ENCODE measurements at places on chromosomes 6 and 20.

- DNase-seq = no peak
Observed at GRCh38 chr6:4381381-4381780, 246.0 kb upstream of the ECI2 start.

DNA sequence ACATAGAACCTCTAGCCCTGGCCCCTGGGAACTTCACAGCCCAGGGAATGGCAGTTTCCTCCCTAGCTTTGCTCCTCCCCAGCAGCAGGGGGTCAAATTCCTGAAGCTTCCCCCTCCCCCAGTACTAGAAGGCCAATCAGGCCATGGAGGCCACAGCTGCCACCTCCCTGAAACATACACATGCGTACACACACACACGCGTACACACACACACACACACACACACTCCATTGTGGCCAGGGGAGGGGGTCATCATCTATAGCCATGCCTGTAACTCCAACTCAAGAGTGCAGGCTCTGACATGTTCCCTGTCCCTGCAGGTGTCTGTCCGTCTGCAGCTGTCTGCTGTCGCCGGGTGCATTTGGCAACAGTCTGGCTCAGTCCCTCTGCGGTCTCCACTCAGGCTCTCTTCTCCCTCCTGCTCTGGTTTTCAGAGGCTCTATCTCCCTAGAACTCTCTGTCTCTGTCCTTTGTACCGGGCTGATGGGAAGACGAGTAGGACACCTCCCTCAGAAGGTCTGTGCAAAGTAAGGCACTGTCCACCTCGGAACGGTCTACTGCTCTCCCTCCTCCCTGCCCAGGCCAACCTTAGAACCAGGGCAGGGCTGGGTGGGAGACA, 1.4 kb downstream of the LRFN2 start:
- no peak for DNase-seq

- DNase-seq = no peak
Observed at GRCh38 chr6:26472549-26473290, 15.0 kb downstream of the BTN2A1 start.

DNA sequence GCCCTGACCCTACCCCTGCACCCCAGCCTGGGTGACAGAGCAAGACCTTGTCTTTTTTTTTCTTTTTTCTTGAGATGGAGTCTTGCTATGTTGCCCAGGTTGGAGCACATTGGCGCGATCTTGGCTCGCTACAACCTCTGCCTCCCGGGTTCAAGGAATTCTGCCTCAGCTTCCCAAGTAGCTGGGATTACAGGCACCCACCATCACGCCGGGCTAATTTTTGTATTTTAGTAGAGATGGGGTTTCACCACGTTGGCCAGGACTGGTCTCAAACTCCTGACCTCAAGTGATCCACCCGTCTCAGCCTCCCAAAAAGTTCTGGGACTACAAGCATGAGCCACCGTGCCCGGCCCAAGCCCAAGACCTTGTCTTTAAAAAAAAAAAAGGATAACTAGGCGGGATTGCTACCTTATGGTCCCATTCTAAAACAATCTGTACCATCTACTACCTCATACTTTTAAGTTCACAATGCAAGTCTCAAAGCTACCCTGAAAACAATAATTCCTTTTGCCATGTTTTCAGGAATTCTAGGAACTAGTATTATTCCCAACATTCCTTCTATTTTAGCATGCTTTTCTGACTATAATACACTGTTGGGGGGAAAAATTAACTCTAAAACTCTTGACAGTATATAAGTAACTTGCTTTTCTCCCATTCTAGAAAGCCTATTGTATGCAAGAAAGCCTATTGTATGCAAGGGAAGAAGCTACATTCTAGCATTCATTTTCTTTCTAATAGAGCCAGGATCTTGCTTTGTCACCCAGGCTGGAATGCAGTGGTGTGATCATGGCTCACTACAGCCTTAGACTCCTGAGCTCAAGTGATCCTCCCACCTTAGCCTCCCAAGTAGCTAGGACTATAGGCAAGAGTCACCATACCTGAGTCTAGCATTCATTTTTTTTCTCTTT, 6.6 kb downstream of the TUBB start:
- no peak for DNase-seq

DNA sequence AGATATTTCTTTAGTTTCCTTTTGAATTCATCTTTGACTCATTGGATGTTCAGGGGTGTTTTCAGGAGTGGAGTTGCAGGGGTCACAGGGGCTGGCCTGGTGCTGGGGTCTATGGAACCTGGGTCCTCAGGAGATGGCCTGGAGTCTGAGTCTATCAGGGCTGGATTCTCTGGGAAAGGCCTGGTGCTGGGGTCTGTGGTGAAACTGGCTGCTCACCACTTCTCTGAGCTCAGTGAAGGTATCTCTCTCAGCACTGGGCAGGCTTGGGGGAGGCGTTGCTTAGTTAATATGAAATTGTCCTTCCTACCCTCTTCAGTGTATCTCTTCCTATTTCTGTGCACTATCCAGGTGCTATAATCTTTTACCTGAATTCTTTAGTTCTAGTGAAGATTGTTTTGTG, 83.1 kb upstream of the SLC24A3 start:
- no peak for DNase-seq

DNA sequence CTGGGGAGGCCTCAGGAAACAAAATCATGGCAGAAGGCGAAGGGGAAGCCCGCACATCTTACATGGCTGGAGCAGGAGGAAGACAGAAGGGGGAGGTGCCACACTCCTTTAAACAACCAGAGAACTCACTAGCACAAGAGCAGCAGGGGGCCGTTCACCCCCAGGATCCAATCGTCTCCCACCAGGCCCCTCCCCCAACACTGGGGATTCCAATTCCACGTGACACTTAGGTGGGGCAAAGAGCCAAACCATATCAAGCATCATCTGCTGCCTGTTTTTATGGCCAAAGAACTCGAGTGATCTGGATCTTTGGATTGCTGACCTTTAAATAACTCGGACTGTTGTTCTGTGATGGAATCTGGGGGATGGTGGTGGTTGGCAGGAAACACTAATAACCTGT, 28.0 kb downstream of the PNLDC1 start:
- DNase-seq = no peak

- DNase-seq = no peak
Observed at GRCh38 chr20:45583502-45583901, 4.4 kb upstream of the WFDC8 start.

- no peak for DNase-seq
Observed at GRCh38 chr6:24080711-24081110, 45.3 kb upstream of the NRSN1 start.

GRCh38 chr20:53760025-53760441, 166.4 kb upstream of the ZNF217 start:
- DNase-seq = no peak

GRCh38 chr6:112037783-112038216, 16.1 kb upstream of the CCN6 start:
- no peak for DNase-seq

GRCh38 chr20:24754691-24755090, 194.4 kb upstream of the CST7 start:
- DNase-seq = no peak

- DNase-seq = no peak
Observed at GRCh38 chr6:13384966-13385365, 56.6 kb upstream of the TBC1D7 start.

DNA sequence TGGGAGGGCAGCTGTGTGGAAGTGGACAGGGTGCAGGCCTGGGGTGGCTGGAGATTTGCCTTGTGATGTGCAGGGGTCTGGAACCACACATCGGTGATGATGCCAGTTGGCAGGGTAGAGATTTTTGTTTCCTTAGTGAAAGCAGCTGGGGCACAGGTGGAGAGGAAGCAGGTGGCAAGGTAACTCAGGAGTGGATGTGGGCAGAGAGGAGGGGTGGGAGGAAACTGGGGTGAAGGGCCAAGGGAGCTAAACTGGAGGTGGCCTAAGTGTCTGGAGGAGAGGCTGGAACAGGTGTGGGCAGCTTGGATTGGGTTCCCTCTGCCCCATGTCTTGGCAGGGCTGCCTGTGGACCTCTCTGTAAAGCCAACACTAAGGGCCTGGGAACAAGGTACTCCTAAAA, 4.7 kb upstream of the SCUBE3 start:
- no peak for DNase-seq

GRCh38 chr6:34568341-34569201, 12.4 kb upstream of the SPDEF start:
- no peak for DNase-seq

DNA sequence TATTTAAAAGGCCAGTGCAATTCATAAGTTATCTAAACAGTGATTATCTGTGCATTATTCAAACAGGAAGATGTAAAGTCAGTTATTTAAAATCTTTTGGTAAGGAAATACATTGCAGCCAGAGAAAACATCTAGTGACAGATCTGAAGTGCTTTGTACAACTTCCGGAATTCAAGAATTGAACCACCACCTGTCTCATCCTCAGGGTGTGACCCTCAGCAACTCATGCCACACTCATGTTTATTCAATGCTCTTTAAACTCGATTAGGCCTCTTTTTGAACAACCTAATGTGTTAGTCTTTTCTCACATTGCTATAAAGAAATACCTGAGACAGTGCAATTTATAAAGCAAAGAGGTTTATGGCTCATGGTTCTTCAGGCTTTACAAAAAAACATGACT, 62.6 kb upstream of the GGTLC1 start:
- DNase-seq = no peak

GRCh38 chr6:126033696-126034095, 47.4 kb downstream of the TRMT11 start:
- no peak for DNase-seq

DNA sequence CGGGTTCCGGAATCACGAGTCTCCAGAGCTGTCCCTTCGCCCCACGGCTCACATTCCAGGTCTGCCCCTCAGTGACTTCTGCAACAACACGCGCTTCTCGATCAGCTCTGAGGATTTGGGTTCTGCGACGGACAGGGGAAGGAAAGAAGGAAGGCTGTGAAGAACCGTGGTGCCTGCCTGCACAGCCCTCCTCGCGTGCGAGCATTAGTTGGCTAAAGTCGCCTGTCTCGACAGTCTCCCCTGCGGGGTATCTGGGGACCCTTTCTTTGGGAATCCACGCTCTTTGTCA, 23.1 kb downstream of the VPS52 start:
- DNase-seq = no peak

DNA sequence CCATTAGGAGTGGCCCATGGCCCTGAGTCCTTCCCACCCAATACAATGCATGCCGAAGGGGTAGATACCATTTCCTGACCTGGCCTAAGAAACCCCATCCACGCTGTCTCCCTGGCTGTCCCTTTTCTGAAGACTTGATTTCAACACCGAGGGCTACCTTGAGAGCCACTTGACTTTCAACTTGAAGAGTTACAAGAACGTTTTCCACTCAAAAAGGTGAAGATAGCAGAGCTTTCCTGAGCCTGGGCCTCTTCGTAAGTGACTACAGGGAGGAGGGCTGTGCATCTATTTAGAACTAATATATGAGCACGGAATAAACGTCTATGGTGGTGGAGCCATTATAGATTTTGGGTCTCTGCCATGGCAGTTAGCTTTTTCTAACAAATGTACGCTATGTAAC, 14.4 kb upstream of the PPP1R14C start:
- no peak for DNase-seq

DNA sequence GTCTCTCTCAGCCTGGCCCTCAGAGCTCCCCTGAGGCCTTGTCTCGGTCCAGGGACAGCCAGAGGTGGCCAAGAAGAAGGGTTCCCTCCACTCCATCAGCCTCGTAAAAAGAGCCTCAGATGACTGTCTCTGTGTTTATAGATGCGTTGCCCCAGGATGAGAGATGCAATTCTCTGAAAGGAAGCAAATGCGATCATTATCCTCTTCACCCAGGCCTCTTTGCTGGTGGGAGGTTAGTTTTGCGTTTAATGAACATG, 90.4 kb downstream of the YTHDF1 start:
- DNase-seq = no peak

- no peak for DNase-seq
Observed at GRCh38 chr20:59308493-59309201, 8.2 kb downstream of the EDN3 start.

- no peak for DNase-seq
Observed at GRCh38 chr20:40683894-40684268, 5.2 kb downstream of the MAFB start.

GRCh38 chr20:22430746-22431168, 153.6 kb downstream of the FOXA2 start:
- DNase-seq = no peak

GRCh38 chr20:51595744-51596143, 53.2 kb upstream of the NFATC2 start:
- no peak for DNase-seq

- no peak for DNase-seq
Observed at GRCh38 chr6:84842525-84843166, 78.2 kb upstream of the TBX18 start.

GRCh38 chr20:59019217-59019616, at the start of gene TUBB1:
Gene TUBB1 (plus strand): TSS chr20:59019429. CDS start chr20:59019523, 94 bp downstream.
- no peak for DNase-seq

DNA sequence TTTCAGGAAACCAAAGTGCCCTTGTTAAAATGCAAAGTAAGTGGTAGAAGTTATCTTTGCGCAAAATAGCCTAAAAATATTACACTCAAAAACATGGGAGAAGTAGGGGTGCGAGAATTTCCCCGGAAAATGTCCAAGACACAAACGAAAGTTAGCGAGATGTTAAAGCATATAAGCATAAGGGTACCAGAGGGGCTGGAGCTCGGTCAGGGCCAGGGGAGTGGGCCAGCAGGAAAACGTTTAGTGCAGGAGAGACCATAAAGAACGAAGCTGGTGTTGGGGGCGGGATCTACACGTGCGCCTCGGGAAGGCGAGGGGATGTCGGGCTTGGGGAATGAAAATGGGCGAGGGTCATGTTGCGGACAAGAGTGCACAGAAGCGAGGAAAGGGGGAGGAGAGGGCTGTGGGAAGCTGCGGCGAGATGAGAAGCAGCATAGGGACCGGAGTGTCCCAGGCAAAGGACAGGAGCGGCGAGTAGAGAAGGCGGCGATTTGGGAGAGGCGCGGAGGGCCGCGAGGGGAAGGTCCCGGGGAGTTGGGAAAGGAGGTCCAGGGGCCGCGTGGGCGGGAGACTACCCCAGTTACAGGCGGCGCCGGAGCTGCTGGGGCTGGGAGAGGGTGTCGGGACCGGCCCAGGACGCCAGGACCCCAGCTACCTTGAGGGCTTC, 600 bp downstream of the XPO5 start:
- DNase-seq = no peak
